HuH-7 (cell line): ENCODE measurements at places on chromosomes 13 and 19.

DNA sequence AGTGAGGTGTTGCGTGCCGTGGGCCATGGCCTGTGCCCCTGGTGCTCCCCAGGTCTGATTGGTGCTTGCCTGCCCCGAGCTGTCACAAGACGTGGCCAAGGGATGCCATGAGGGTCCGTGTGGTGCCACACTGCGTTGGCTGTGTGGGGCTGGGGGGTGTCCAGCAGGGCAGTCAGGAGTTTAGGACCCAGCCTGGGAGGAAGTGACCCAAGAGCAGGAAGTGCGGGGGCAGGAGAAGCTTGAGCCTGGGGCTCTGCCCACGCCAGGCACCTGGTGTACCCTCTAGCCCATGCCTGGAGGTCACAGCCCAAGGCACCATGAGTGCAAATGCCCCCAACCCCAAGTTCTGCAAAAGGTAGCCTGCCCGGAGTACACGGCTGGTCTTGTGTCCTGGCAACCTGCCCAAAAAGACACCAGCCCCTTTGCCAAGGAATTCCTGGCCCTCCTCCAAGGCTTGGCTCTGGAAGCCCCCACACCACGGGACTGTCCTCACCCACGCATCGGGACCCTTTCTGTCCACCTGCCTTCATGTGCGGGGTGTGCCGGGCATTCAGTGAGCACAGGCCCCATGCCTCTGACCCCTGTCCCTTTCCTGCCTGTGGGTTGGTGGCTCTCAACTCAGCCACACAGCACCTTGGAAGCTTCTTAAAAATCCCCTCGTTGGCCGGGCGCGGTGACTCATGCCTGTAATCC is 24.9 kb downstream of the MPND start:
- no peak for DNase-seq

GRCh38 chr13:34179481-34179880 is 361.5 kb downstream of the RFC3 start:
- DNase-seq = no peak

DNA sequence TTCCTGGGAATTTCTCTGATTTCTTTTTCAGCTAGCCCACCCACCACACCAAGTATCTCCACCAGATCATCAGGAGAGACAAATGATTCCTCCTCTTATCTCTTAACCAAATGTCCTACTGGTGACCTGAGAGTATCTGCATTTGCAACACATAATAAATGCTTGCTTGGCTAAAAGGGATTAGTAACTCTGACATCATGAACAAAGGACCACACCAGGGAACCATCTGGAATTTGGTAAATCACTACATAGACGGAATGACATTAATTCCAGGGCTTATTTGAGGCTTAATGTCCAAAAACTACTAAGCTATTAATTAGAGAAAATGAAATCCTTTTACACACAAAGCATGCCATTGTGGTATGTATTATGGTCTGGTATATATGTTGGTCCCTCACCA is 139.0 kb downstream of the RAP2A start:
- DNase-seq = no peak

- no peak for DNase-seq
Observed at GRCh38 chr13:39777527-39778061, 122.1 kb downstream of the COG6 start.

GRCh38 chr13:106541826-106542225 is 6.4 kb upstream of the EFNB2 start:
- DNase-seq = no peak

GRCh38 chr19:14782626-14783409 is 4.5 kb upstream of the ADGRE2 start:
- no peak for DNase-seq

GRCh38 chr13:79501538-79502232 is 20.7 kb downstream of the NDFIP2 start:
- DNase-seq = no peak
